ENCODE measurements at places on chromosomes 1 and 21. TPM values are rescaled to one million over a fixed set of nuclear protein-coding genes. Genes with fewer than 3 reads are reported as not detected.

Gene L1TD1
- total RNA-seq, result 10.6 TPM

GRCh38 chr1:232886271-232886670 is 64.1 kb upstream of the NTPCR start:
- peaks cover 9% of the 10 kb centered on the region for H3K4me1 ChIP-seq
- no peak overlapping the region for H3K27ac ChIP-seq
- H3K36me3 ChIP-seq, result no peaks in the 10 kb centered on the region
- H3K27me3 ChIP-seq, result peaks cover 14% of the 10 kb centered on the region

GRCh38 chr1:183609313-183609712 is 19.1 kb upstream of the NCF2 start:
- DNase-seq, result peak; percentile 55
- H3K27me3 ChIP-seq, result no peaks in the 10 kb centered on the region
- H3K4me3 ChIP-seq, result no peak overlapping the region

GRCh38 chr1:42311138-42311537 is 23.9 kb downstream of the FOXJ3 start:
- H3K4me1 ChIP-seq, result no peaks in the 10 kb centered on the region
- no peak overlapping the region for H3K27ac ChIP-seq
- H3K27me3 ChIP-seq, result no peaks in the 10 kb centered on the region
- no peaks in the 10 kb centered on the region for H3K36me3 ChIP-seq

Gene KCNA3
- total RNA-seq, result 0.09 TPM

Gene PDZK1
- total RNA-seq, result 0.70 TPM

GRCh38 chr1:240621249-240621648 is 9.3 kb upstream of the GREM2 start:
- H3K36me3 ChIP-seq, result no peaks in the 10 kb centered on the region
- no peak overlapping the region for H3K4me3 ChIP-seq
- no peaks in the 10 kb centered on the region for H3K27me3 ChIP-seq
- peaks cover 13% of the 10 kb centered on the region for H3K4me1 ChIP-seq
- DNase-seq, result peak; percentile 78
- no peak overlapping the region for H3K27ac ChIP-seq

DNA sequence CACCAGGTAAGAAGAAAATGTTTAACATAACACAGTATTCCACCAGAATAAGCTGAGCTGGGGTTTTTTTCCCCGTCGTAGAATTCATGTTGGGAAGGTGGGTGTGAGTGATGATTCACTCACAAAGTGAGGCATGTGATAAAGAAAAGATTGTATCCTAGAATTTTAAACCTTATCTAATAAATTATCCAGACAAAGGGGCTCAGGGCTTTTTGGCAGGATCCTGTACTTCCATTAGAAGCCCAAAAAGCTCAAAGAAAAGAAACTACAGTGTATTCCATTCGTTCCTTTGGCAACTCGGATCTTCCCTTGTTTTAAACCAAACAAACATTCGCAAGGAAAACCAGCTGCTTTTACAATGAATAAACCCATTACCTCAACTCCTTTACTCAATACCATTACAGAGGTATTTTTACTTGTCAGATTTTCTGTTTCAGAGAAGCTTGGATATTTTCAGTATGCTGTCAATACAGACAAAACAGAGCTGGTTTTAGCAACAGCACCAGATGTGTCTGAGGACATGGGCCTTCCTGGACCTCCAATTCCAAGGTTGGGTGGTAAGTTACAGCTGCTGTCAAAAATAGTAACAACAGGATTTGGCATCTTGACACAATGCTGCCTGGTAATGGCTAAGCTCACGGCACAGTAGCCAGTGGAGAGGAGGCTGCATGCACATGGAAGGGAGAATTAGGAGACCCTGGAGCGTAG is 159.9 kb upstream of the RUNX1 start:
- peak overlapping the region; percentile 22 for H3K4me3 ChIP-seq
- no peaks in the 10 kb centered on the region for H3K27me3 ChIP-seq
- no peaks in the 10 kb centered on the region for H3K36me3 ChIP-seq

DNA sequence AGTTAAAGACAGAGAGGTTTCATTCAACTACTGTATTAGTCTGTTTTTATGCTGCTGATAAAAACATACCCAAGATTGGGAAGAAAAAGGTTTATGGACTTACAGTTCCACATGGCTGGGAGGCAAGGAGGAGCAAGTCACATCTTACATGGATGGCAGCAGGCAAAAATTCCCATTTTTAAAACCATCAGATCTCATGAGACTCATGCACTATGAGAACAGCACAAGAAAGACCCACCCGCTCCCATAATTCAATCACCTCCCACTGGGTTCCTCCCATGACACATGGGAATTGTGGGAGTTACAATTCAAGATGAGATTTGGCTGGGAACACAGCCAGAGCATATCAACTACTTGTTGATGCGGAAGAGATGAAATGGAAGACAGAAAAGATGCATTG is 9.2 kb downstream of the GPR161 start:
- no peaks in the 10 kb centered on the region for H3K4me1 ChIP-seq
- no peaks in the 10 kb centered on the region for H3K27me3 ChIP-seq
- no peak for DNase-seq
- peaks cover 3% of the 10 kb centered on the region for H3K36me3 ChIP-seq
- no peak overlapping the region for H3K4me3 ChIP-seq

GRCh38 chr1:234400773-234401172 is 27.5 kb downstream of the COA6 start:
- H3K27me3 ChIP-seq, result no peaks in the 10 kb centered on the region
- no peak overlapping the region for H3K27ac ChIP-seq
- H3K36me3 ChIP-seq, result no peaks in the 10 kb centered on the region
- DNase-seq, result no peak
- H3K4me3 ChIP-seq, result no peak overlapping the region

- peaks cover 9% of the 10 kb centered on the region for H3K4me1 ChIP-seq
- no peaks in the 10 kb centered on the region for H3K27me3 ChIP-seq
- DNase-seq, result peak; percentile 51
- H3K4me3 ChIP-seq, result no peak overlapping the region
- H3K27ac ChIP-seq, result no peak overlapping the region
- H3K36me3 ChIP-seq, result peaks cover 2% of the 10 kb centered on the region
These were observed 237.6 kb downstream of the SDCCAG8 start for GRCh38 chr1:243493156-243494129.

DNA sequence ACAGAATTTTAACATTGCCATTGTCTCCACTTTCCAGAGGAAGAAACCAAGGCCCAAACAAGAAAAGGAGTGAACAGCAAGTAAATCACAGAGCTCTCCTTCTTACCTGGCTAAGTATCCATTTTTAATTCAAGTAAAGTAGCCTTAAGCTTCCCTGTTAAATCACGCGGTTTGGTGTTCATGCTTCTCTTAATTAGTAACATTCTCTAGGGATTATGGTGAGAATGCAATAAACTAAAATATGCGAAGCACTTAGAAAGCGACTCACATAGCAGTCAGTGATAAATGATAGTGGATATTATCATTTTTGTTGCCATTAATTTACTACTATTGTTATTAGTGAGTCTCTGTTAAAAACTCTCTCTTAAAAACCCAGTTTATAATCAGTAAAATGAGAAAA is 630.5 kb upstream of the TMPRSS15 start:
- H3K4me3 ChIP-seq, result no peak overlapping the region
- no peak for DNase-seq
- no peak overlapping the region for H3K27ac ChIP-seq
- H3K27me3 ChIP-seq, result no peaks in the 10 kb centered on the region
- H3K4me1 ChIP-seq, result no peaks in the 10 kb centered on the region
- no peaks in the 10 kb centered on the region for H3K36me3 ChIP-seq

DNA sequence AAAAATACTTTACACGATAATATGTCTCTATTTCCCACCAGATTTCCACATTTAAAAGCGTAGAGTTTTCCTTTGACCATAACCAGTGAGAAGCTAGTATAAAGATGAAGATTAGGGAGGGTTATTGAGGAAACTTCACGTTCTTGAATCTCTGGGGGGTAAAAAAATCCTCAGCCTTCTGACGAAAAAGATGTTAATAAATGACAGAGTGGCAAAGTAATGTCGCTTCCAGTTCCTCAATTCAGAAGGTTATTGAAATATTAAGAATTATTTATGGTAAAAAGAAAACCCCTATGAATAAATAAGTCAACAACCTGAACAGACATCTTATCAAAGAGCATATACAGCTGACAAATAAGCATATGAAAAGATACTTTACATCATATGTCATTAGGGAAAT is 241.0 kb downstream of the GPATCH2 start:
- no peak overlapping the region for H3K4me3 ChIP-seq
- no peaks in the 10 kb centered on the region for H3K27me3 ChIP-seq
- no peaks in the 10 kb centered on the region for H3K36me3 ChIP-seq
- DNase-seq, result no peak
- H3K4me1 ChIP-seq, result no peaks in the 10 kb centered on the region

DNA sequence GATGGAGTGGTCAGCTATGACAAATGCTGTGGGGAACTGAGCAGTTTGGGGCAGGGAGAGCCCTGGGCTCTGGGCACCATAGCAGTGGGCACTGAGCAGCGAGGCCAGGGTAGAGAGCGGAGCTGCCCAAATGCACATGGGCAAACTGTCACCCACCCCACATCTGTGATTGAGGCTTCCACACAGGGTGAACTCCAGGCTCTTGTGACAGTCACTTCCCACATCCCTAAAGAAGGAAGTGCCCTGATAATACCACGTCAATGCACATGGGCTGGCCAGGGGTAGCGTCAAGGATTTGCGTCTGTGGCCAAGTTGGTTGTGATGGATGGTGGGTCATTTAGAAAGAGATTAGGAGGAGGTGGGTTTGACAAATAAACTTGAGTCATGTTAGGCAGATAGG is 2.6 kb upstream of the GUCA2B start:
- no peak overlapping the region for H3K27ac ChIP-seq
- H3K4me1 ChIP-seq, result no peaks in the 10 kb centered on the region
- H3K27me3 ChIP-seq, result peaks cover 30% of the 10 kb centered on the region

- no peaks in the 10 kb centered on the region for H3K27me3 ChIP-seq
- H3K4me3 ChIP-seq, result no peak overlapping the region
- no peak overlapping the region for H3K27ac ChIP-seq
- no peaks in the 10 kb centered on the region for H3K36me3 ChIP-seq
- H3K4me1 ChIP-seq, result no peaks in the 10 kb centered on the region
These were observed 365.4 kb downstream of the LRRIQ3 start for GRCh38 chr1:73832276-73833181.

- H3K27me3 ChIP-seq, result peaks cover 2% of the 10 kb centered on the region
- DNase-seq, result no peak
- H3K4me3 ChIP-seq, result no peak overlapping the region
- H3K36me3 ChIP-seq, result no peaks in the 10 kb centered on the region
- no peak overlapping the region for H3K27ac ChIP-seq
- no peaks in the 10 kb centered on the region for H3K4me1 ChIP-seq
These were observed 29.7 kb upstream of the TRABD2B start for GRCh38 chr1:48026701-48027532.

All from astrocyte (in vitro differentiated cells and primary cell).